ENCODE measurements at places on chromosomes 5 and 9. TPM values are rescaled to one million over a fixed set of nuclear protein-coding genes. Genes with fewer than 3 reads are reported as not detected.

Gene CRHBP
- total RNA-seq = 1.5 TPM

Gene SOHLH1
- total RNA-seq = not detected

Gene ZNF618
- total RNA-seq = 26.6 TPM

Gene CWC27
- total RNA-seq = 21.1 TPM

Gene BTNL9
- 11.5 TPM for total RNA-seq

Gene TSSK1B
- 0.20 TPM for total RNA-seq

Gene ARHGEF37
- total RNA-seq = 32.8 TPM

Gene SLC6A19
- total RNA-seq = 179 TPM

Gene KIF4B
- total RNA-seq = not detected

Gene CANX
- 696 TPM for total RNA-seq

Gene ZNF483
- 18.7 TPM for total RNA-seq

Gene CCL28
- 32.3 TPM for total RNA-seq

Gene LRRC19
- total RNA-seq = 16.7 TPM

Gene KIF3A
- total RNA-seq = 15.5 TPM

Gene WDR38
- total RNA-seq = not detected

Gene SPINK5
- total RNA-seq = 5.2 TPM

Gene TRIM23
- 15.7 TPM for total RNA-seq

Gene SLC27A6
- 0.60 TPM for total RNA-seq

Gene MUSK
- 2.5 TPM for total RNA-seq

Gene MSH3
- total RNA-seq = 16.1 TPM

Gene SLC6A18
- not detected for total RNA-seq

Gene ORM2
- total RNA-seq = 2.8 TPM

Gene ORM1
- total RNA-seq = 12.7 TPM

Gene SLC6A7
- total RNA-seq = not detected

Gene DMRT3
- not detected for total RNA-seq

Data from mucosa of gallbladder (tissue), 1 donor.